ENCODE measurements at places on chromosomes 4 and X.
A peak's percentile ranks its signal among the peaks of the same experiment; 100 is the strongest.

DNA sequence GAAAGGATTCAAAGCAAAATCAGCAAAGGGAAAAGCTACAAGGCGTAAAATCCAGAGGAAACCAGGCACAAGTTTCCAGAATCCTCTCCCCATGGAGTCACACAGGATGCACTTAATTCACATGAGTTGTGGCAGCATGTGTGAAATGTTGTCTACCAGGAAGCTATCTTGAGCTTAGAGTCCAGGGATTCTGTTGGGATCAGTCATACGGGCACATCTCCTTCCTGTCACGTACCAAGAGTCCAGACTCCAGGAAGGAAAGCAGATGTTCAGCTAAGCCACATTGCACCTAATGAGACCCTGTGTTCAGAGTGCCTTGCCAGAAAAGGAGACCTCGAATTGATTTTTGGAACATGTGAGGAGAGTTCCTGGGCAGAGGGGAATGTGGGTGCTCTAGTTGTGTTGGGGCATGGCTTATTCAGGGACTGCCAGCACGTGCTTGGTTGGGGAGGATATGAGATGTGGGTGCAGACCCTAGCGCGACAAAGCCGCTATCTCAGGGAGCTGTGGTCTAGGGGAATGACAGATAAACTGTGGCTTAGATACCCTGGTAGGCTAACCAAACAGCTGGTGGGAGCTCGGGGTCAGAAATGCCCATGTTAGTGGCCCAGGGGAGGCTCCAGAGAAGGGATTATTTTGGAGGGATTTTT lies 70.0 kb downstream of the EVC start:
- no peak for DNase-seq

DNA sequence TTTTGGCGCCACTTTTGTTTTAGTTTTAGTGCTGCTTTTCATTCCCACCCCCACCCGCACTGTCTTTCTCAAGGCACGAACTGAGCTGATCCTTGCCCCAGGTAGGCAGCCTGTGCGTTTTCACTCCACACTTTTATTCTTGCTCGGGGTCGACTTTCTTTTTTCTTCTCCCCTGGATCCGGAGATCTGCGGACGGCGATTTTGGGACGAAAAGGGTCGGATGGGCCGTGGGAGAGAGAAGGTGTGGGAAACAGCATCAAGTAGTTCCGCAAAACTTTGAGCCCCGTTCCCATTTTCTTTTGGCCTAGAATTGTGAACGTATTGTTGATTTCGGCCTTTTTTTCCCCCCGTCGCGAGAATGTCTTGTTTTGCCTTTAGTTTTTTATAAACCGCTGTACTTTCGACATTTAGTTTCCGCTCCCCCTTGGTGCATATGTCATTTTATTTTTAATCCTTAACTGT lies 531 bp downstream of the STAG2 start:
- DNase-seq, result peak; percentile 62

DNA sequence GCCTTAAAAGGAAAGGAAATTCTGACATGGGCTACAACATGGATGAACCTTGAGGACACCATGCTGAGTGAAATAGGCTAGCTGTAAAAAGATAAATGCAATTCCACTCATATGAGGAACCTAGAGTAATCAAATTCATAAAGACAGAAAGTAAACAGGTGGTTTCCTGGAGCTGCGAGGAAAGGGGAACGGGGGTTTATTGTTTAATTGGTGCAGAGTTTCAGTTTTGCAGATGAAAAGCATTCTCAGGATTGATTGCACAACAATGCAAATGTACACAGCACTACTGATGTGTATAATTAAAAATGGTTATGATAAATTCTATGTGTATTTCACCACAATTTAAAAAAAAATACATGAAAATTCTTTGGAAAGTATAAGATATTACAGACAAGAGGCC lies 24.0 kb downstream of the PLRG1 start:
- DNase-seq, result no peak

DNA sequence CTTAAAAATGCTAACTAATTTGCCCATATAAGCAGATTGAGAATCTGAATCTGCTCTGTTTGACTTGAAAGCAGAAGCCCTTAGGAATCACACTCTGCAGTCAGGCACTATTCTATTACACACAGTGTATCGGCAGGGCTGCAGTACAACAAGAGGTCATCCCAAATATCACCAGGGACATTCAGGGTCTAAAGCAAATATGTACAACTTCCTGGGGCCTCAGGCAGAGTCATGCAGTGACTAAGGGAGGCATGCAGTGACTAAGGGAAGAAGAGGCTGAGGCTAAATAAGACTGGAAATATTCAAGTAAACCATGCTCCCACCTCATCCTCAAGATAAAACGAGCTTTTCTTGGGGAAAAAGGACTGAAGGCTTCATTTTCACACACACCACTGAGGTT lies 20.9 kb downstream of the MAPK10 start:
- no peak for DNase-seq

GRCh38 chrX:122026665-122027064 lies 979.3 kb downstream of the GLUD2 start:
- DNase-seq, result no peak

DNA sequence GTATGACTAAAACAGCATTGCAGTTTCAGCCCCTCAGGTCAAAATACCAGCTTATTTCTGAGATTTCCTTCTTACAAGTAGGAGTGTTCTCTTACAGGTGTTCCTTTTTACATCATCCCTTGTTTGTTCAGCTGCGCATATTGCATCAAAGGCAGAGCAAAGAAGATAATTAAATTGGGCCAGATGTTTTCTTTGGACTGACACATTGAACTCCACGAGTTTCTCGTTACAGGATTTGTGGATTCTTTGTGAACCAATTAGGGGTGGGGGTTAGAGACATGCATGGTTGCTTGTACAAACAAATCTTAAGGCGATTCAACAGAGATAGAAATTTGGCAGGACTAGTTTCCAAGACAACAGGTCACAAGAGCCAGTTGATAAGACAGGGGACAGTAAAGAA lies 95.7 kb downstream of the SPANXN4 start:
- no peak for DNase-seq

- DNase-seq, result no peak
Measured at GRCh38 chr4:1582227-1582626, 101.9 kb downstream of the FAM53A start.
